AG09319 (cell line): ENCODE measurements at places on chromosomes 13 and 19.

GRCh38 chr19:17830567-17831418, 9.5 kb upstream of the INSL3 start:
- no peak for DNase-seq

GRCh38 chr13:102311901-102312300, 89.9 kb downstream of the FGF14 start:
- DNase-seq = no peak

GRCh38 chr19:35704218-35704617, at the start of gene ZBTB32:
ZBTB32 (plus strand) TSS chr19:35704558; CDS start chr19:35714627, 10,069 bp downstream.
- DNase-seq = no peak

DNA sequence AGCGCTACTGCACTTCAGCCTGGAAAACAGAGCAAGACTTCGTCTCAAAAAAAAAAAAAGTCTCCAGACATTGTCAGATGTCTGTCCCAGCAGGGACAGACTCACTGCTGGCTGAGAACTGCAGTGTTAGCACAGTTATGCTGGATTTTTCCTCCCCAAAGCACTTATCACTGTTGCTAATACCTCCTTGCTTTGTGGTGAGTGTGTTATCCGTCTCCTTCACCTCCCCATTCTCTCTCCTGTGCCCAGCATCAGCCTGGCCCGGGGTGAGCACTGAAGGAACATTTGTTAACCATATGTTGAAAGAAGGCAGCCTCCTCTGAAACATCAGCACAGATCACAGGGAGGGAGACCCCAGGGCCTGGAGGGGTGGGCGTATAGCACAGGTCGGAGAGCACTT, 11.3 kb downstream of the MYO9B start:
- DNase-seq = no peak

- no peak for DNase-seq
These were observed 825 bp upstream of the YIF1B start for GRCh38 chr19:38316477-38317067.

GRCh38 chr13:37138169-37138568, 32.7 kb upstream of the CSNK1A1L start:
- no peak for DNase-seq

- DNase-seq = no peak
These were observed 16.8 kb downstream of the ABCC4 start for GRCh38 chr13:95284436-95284835.

GRCh38 chr13:99191900-99192399, 8.7 kb upstream of the UBAC2 start:
- DNase-seq = no peak

GRCh38 chr13:84684048-84684662, 801.9 kb upstream of the SLITRK1 start:
- DNase-seq = no peak

DNA sequence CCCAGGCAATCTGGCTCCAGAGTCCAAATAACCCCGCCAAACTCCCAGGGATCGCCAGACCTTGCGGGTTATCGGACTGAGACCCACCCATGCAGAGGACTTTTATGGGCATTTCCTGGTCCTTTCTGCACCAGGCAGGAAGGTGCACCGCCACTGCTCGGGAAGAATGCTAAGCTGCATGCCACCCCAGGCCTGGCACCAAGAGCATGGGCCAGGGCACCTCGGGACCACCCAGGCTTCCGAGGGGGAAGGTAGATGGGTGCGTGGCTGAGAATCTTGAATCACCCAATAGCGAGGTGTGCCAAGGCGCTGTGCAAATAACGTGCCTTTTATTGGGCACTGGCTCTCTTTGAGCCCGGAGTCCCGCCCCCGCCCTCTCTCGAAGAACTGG, 422 bp upstream of the ZNF575 start:
- DNase-seq = no peak

GRCh38 chr13:37179645-37180044, 74.2 kb upstream of the CSNK1A1L start:
- DNase-seq = no peak

- no peak for DNase-seq
These were observed at the start of gene PRSS57 for GRCh38 chr19:695352-695949. PRSS57 (minus strand) TSS chr19:695452; CDS start chr19:695430, 22 bp downstream.

DNA sequence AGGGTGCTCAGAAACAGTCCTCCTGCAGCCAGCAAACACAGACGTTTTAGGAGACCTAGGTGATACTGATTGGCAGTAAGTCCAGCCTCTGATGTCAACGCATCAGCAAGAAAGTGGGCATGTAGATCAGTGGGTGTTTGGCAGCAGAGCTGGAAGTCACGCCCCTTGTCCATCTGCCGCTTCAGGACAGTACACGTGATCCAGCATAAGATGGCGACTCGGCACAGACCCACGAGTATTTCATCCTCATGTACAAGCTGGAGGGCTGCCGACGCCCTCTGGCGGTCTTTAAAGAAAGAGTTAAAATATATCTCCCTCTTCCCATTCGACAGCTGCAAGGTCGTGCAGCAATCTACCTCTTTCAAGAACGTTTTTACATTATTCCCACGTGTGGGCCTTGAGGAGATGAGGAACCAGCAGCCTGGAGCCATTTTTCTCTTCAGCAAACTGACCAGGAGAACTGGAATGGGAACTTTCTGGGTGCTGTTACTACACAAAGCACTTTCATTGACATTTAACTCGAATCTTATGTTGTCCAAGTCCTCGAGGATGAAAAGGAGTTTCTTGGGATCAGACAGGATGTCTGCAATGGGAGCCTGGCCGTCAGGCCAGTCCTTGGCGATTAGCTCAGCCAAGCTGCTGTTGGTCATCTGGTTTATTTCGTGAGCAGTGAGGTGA, 22.3 kb downstream of the NLRP11 start:
- no peak for DNase-seq

DNA sequence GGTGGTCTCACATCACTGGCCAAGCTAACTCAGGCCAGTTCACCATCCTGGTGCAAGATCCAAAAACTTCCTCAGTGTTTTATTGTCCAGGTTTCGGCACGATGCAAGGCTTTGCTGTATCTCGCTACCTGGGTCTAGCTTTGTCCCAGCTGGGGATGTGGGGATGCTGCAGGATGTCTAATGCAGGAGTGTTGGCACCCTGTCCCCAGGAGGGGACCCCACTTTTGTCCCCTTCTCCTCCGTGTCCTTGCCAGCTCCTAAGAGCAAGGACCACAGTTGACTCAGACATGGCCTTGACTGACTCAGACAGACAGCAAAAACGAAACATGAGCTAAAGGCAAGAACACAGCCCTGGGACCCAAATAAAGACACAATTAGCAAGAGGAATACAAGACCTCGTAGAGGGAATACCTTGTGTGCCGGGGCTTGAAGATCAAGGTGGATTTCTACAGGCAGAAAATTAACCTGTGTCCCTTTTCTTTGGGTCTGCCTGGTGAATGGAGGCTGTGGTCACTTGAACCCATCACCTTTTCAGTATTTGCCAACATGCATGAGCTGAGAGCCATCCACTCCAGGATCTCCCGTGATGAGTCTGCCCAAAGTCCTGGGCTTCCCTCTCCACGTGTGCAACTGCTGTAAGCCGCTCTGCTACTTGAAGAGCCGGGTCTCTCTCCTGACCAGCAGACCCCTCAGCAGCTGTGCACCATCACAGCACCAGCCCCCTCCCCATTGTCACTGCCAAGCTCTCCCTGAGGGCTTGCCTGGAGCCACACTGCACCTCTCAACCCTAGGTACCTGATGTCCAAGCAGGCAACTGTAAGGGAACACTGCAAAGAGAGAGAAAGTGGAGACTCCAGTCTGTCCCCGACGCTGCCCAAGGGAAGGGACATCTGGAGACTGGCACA, 149.5 kb upstream of the ZNF507 start:
- DNase-seq = no peak

DNA sequence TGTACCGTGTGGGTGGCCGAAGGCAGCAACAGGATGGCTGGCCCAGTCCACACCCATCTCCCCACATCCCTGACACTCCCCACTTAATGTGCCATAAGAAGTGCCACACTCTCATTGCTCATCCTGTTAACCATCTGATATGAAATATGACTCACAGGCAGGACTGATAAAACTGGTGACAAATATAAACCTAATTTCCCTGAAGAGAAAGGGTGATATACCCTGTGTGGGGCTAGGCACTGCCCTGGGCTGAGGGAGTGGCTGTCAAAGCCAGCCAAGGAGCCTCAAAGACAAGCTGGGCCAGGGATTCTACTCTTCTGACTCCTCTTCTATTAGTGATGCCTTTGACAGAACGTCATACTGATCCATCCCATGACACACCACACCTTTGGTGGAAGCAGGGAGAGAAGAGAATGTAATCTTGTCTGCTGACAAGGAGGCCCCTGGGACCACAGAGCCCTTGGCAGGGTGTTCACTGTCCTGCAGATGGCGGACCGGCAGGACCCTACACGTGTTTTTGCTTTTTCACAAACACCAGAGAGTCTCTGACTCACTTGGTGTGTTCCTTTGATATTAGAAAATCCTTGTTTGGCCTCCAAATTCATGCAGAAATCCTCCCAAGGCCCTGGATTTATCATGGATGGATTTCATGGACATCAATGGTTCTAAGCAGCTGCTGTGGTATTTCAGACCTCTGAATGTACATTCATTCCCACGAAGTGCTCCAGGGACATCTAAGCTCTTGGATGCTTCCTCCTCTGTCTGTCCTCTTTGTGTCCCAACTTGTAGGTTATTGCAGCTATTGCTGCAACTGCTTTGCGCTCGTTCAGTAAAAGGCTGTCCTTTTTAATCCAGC, 98.0 kb upstream of the WASF3 start:
- DNase-seq = no peak

GRCh38 chr13:59269476-59269875, 894.3 kb downstream of the DIAPH3 start:
- DNase-seq = peak; percentile 16

GRCh38 chr19:925087-925525, 729 bp upstream of the ARID3A start:
- DNase-seq = no peak

- no peak for DNase-seq
These were observed 15.5 kb downstream of the TEX101 start for GRCh38 chr19:43430142-43430710.

DNA sequence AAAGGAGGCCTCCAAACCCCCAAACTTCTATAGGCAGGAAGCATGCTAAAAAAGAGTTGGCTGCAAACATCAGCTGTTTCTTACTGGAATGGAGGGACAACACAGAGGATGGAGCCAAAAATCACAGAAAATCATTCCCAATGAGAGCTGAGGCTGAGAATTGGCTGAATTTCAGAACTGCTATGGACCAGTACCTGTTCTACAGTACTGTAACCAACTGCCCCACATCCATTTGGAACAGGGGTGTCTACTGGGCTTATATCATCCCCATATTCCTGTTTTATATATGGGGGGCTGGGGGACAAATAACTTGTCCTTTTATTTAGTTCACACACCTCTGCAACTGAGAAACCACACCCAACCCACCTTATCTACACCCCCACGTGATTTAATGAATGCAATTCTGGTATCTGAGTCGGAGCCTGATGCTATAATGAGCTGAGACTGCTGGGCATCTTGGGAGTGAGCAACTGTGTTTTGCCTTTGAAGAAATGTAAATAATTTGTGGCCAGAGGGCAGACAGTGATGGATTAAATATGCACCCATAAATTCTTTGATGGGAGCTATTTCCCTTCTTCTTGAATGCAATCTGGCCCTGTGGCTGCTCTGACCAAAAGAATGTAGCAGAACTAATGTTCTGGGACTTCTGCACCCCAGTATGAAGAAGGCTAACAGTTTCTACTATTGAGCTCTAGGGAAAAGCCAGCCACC, 82.6 kb downstream of the TBC1D4 start:
- peak; percentile 16 for DNase-seq

DNA sequence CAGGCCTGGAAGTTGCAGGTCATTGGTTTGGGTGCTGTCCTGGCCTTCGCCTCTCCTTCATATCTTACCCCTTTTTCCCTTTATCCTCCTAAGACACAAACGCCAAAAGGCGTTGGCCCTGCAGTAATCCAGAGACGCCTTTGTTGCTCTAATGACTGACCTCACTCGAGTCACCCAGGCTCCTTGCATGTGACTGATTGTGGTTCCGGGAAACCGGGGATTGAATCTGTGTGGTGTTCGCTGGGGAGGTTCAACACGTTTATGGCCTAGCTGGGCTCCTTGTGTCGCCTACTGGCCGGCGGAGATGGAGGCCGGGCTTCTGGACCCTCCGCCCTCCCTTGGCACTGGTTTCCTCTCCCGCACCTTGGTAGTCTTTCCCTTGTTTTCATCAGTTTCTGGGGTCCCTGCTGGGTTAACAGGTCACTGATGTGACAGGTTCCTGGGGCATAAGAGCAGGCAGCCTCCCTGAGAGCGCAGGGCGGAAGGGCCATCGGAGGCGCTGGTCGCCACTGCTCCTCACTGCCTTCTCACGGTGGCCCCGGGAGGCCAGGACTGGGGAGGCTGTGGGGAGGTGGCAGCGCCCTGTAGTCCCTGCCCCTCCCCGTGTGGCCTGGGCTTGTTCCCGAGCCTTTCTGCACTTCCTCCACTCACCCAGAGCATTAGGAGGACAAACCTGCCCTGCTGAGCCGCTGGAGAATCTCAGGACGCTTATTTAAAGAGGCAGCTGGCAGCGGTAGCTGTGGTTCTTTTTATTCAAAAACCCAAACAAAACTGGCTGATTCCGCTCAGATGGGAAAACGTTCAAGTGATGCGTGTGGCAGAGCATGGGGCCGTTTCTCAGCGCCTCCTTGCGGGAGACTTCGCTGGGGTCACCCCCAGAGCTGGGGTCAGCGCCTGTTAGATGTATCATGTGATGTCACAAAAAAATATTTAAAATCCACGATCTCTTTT, 18.1 kb upstream of the NDUFS7 start:
- no peak for DNase-seq

GRCh38 chr13:110942248-110942981, 27.5 kb upstream of the ANKRD10 start:
- DNase-seq = no peak

GRCh38 chr13:21050288-21051197, 10.8 kb downstream of the LATS2 start:
- no peak for DNase-seq

- DNase-seq = peak; percentile 71
These were observed 181.8 kb downstream of the KATNAL1 start for GRCh38 chr13:30125422-30126073.

- no peak for DNase-seq
These were observed 12.6 kb upstream of the RAB11B start for GRCh38 chr19:8377598-8377997.

GRCh38 chr19:14114854-14115253, 2.7 kb downstream of the PRKACA start:
- no peak for DNase-seq

DNA sequence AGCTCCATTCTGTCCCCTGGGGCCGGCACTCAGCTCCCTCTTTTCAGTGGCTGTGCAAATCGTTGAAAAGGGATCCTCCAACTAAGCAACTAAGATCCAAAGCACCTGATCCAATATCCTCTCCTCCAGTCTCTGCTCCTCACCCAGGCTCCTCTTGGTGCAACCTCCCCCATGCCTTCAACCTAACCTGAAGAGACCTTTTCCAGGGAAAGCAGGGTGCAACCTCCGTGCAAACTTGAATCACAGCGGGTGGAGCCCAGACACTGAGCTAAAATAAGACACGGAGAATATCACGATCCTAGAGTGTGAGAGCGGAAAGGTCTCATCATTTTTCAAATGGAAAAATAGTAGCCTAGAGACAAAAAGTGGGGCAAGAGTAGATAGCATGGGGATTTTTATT, 8.3 kb downstream of the CACNG7 start:
- DNase-seq = no peak

- no peak for DNase-seq
These were observed 25.2 kb downstream of the COLGALT1 start for GRCh38 chr19:17580470-17581144.

- DNase-seq = no peak
These were observed 107.8 kb downstream of the EDNRB start for GRCh38 chr13:77810878-77811277.
